ENCODE measurements at places on chromosomes 2 and 18. TPM values are rescaled to one million over a fixed set of nuclear protein-coding genes. Genes with fewer than 3 reads are reported as not detected.

DNA sequence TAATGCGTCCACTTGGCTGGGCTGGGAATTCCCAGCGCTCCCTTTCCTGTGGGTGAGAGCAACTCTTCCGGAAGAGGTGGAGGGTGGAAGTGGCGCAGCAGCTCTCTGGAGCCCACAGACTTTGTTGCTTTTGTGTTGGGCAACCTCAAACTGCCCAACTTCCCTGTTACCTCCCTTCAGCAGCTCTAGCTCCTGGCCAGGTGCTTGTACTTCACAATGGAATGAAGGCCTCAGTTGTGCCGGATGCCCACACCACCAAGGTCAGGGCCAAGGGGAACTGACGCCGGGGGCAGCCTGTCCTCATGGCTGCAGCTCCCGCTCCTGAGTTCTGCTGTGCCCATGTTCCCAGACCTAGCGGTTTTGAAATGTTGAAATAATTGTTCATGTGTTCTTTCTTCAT, 322.9 kb downstream of the GALR1 start:
- no peak for DNase-seq

DNA sequence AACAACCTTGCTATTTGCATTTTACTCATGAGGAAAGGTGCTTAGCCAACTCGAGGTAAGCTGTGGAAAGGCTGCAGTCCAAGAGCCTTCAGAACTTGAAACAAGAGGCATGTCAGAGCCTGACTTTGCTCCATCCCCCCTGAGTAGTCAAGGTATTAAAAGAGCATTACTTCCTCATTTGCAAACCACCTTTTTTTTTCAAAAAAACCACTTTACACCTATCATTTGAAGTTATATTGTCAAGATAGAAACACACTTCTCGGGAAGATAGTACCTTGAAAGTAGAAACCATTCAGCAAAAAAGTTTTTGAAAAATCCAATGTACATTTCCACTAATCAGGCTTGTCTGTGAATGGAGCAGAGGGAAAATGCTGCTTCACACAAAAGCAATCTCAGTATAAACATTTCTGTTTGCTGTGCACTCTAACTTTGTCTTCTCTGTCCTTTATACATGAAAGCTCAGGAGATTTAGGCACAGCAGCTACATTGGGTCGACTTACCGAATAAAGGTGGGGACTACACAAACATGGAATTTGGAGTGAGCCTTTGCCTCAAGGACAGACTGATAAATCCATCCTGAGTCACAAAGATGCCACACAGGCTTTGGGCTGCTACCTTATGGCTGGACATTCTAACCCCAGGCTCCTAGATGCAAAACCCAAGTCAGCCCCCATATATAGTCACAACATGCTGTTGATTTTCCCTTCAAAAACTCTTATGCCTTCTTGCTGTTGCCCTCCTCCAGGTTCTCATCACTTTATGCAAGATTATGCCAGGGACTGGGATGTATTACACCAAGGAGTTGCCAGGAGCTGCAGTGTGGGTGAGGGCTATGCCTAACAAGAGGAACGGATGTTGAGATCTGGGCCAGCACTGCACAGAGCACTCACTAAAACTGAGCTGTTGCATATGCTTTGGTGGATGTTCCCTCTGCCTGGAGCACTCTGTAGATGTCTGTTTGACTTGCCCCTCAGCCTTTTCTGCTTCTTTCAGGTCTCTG, 41.4 kb upstream of the EML4 start:
- no peak for DNase-seq

- DNase-seq = no peak
Measured at GRCh38 chr2:200446612-200447011, 63.3 kb downstream of the KCTD18 start.

DNA sequence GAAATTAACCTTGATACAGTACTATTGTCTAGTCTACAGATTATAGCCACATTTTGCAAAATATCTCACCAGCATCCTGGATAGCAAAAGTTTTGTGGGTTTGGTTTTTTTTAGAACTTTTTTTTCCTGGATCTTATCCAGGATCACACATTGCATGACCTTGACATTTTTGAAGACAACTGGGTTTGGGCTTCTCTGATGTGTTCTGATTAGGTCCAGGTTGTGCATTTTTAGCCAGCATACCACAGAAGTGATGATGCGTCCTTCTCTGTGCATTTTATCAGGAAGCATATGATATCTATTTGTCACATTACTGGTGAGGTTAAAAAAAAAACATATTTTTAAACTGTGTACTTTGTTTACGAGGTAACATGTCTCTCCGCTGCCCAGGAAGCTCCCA, 221.0 kb upstream of the OSR1 start:
- no peak for DNase-seq

DNA sequence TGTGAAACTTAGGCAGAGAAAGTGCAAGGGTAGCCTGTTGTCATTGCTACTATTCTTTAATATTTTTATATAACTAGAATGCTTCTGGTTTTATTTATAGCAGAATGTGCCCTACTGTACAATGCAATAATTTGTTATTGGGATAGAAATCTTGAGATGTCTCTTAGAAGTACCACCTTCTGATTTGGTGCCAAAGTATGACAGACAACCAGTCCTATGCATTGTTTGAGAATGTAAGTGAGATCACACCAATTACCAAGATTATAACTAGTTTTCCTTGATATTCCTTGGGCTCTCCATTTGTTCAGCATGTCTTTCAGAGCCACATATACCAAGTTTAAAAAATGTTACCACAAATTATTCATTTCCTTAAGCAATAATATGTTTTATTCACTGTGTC, 399.7 kb downstream of the CPS1 start:
- no peak for DNase-seq

- DNase-seq = no peak
Measured at GRCh38 chr18:59229701-59230443, 9.9 kb downstream of the GRP start.

GRCh38 chr2:67169417-67170140, 227.6 kb upstream of the ETAA1 start:
- no peak for DNase-seq

DNA sequence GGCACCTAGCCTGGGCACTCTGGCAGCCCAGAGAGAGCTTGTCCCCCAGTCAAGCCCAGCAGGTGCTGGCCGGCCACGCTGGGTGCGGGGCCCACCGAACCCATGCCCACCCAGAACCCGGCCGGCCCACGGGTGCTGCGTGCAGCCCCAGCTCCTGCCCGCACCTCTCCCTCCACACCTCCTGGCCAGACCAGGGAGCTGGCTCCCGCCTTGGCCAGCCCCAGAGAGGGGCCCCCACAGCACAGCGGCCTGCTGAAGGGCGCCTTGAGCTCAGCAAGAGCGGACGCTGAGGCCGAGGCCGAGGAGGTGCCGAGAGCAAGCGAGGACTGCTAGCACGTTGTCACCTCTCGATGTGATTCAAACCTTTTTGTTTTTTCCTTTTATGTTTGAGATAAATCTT, 407.0 kb upstream of the KCNJ3 start:
- no peak for DNase-seq

DNA sequence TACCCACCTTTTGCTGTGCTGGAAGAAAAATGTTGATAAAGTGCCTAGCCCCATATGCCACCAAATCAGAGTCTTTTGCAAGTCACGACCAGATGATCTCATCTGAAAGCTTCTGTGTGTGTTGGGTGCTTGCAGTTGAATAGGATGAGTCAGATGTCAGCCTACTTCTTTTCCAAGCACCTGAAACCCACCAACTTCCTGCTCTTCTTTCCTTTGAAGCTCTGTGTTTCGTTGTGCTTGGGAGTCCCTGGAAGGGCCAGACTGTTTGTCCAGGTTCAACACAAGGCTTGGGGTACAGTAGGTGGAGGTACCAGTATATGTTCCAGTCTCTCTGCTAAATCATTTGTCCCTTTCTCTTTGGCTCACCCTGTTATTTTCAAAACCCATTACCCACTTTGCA, 36.8 kb upstream of the LCLAT1 start:
- no peak for DNase-seq

- DNase-seq = no peak
Measured at GRCh38 chr2:213490087-213490486, 205.8 kb downstream of the SPAG16 start.

DNA sequence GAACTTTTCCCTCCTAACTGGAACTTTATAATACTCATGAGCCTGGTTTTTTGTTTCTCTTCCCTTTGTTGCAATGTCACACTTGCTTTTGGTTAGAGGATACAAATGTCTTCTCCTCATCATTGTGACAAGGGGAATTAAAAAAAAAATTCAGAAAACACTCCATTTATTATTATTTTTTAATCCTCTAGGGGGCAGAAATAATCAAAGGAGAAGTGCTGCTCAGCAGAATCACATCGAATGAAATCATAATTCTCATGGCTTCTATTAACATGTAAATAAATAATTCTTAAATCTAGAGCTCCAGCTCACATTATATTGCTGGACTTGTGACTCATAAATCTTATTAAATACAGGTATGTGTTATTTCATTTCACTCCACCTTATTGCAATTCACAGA, 273.8 kb downstream of the TRIB2 start:
- no peak for DNase-seq

DNA sequence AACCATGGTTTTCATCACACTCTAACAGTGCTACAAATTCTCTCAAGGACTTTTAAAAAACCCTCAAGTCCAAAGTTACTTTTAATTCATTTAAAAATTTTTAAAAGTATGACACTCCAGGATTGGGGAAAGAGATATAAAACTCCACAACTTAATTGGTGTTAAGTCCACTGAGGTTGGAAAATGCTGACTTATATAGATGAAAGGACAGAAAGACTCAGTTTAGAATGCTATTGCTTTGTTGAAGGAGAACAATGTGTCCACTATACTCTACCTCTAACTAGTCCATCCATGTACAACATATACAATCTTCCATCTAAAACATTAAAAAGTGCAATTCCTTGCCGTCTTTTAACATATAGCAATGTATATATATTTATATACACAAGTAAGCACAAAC, 41.2 kb downstream of the CABYR start:
- no peak for DNase-seq

- DNase-seq = no peak
Measured at GRCh38 chr2:144479138-144479537, 40.8 kb downstream of the ZEB2 start.

- DNase-seq = no peak
Measured at GRCh38 chr18:615092-615521, 18.3 kb downstream of the CLUL1 start.

GRCh38 chr2:67797801-67798540, 264.8 kb downstream of the C1D start:
- DNase-seq = no peak

DNA sequence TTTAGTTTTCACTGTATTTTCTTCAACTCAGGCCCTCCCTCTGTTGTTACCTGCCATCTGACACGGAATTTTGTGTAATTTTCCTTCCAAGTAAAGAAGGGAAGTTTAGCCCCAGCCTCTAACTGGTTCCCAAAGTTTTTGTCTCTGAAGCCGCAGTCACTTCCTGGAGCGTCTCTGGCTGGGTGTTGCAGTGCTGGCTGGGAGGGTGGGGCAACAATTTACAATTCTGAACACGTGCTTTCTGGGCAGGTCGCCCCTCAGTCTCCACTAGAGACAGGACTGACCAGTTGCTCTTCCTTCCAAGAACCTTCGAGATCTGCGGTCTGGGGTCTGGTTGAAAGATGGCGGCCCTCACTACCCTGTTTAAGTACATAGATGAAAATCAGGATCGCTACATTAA, 3.5 kb downstream of the CNDP2 start:
- DNase-seq = peak; percentile 87

DNA sequence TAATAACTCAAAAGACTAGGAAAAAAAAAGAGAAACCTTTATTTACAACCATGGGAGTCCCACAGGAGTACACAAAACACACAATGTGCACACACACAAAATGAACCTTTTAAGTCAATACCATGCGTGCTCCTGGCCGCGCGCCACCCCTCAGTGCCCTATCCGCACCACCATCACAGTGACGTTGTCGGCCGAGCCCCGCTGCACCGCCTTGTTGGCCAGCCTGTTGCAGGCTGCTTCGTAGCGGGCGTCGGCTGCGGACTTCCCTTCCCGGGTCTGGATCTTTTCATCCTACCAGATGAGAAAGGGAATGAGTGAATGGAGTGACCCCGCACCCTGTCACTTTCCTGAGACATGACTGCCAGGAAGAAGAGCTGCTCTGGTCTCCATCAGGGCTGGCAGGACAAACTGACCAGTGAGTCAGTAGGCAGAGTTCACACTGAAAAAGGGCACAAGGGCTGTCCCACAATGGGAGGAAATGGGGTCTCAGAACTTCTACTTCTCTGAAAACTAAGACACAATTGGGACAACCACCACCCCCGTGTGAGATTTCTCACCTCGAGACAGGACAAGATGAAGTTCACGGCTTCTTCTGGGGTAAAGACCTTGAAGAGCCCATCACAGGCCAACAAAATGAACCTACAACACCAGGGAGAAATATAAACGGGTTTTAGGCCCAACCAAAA, 11.8 kb downstream of the ERFE start:
- no peak for DNase-seq

The EMX1 gene
- total RNA-seq = 1.6 TPM

The SERPINB10 gene
- not detected for total RNA-seq

The HS6ST1 gene
- 32.2 TPM for total RNA-seq

The LYG2 gene
- total RNA-seq = not detected

The TBC1D8 gene
- 28.8 TPM for total RNA-seq

The RAB3GAP1 gene
- 60.1 TPM for total RNA-seq

The ARHGEF33 gene
- 0.10 TPM for total RNA-seq

The FKBP7 gene
- 8.7 TPM for total RNA-seq

Data from mucosa of descending colon (tissue), 3 donors.